Fibroblast of skin of left quadriceps (primary cell): ENCODE measurements at places on chromosomes 3 and 15.
A peak's percentile ranks its signal among the peaks of the same experiment; 100 is the strongest.

- DNase-seq: no peak
Measured at GRCh38 chr3:98812851-98813374, 49.8 kb downstream of the ST3GAL6 start.

DNA sequence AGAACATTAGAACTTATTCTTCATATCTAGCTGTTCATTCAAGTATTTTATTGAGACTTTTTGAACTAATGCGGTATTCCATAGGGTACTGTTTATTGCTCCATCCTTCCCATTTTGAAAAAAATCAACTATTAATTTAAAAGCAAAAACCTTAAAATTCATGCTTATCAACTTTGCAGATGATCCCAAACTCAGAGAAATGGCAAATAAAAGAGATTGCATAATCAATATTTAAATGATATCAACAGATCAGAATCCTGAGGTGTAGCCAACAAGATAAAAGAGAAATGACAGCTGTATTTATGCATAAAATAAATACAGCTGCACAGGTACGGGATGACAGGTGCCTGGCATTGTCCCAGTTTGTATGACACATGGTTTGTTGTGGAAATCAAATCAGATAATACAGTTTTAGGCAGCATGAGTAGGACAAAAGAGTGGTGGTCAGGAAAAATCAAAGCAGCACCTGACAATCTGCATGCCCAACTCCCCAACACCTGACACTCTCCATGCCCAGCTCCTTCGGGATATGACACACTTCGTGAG, 42.4 kb upstream of the CMTM8 start:
- DNase-seq: no peak

DNA sequence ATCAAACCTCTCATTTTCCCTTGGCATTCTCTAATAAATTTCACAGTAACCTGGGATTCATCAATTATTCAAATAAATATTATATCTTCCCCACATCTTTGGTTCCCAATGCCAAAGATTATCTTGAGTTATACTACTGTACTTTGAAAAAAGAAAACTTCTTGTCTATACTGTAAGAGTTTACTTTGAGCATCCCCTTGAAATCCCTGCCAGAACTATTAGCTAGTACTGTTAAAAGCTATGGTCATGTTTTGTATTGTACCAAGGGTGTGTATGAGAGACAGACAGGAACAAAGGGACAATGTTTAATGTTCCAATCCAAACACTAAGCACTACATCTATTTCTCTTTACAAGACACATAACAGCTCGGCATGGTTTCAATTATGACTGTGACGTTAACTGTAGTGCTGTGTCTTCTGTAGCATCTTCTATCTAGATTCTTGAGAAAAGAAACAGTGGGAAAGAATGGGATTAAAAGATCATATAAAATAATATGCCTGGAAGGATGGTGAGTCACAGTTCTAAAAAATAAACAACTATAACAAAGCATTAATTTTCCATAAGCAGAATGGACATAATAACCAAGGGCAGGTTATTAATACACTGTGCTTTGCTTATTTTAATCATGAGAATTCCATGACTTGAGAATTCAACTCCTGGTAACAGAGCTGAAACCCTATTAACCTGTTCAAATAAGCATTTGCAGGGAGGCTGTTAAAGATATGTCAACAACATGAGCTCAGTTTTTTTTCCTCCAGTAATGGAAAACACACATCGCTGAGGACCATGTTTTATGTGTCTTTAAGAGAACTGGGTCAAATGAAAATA, 71.1 kb downstream of the ALDH1A2 start:
- peak; percentile 5 for DNase-seq

DNA sequence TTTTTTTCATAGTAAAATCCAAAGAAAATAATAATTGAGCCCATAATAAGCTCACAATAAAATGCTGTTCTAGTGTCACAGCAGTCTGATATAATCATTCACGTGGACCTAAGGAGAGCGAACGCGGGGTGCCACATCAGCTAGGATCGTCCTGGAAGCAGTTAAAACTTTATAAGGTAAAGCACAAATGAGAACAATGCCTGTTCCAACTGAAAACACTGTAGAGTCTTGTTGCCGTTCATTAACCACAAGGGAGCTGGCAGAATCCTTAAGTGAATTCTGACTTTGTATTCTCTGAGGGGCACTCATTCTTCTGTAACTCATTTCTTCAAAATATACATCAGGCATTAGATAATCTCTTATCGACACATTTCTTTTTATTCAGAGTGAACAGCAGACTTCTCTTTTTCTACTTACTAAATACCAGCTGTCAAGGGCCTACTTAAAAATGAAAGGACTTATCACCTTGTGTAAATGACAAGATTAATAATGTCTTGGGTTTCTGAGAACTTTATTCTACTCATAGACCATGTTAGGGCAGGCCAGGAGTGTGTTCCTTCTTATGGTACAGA, 524.6 kb downstream of the MECOM start:
- DNase-seq: no peak

- DNase-seq: no peak
Measured at GRCh38 chr3:71662056-71662455, 63.1 kb downstream of the EIF4E3 start.

- no peak for DNase-seq
Measured at GRCh38 chr3:32577581-32578556, 7.2 kb upstream of the DYNC1LI1 start.

DNA sequence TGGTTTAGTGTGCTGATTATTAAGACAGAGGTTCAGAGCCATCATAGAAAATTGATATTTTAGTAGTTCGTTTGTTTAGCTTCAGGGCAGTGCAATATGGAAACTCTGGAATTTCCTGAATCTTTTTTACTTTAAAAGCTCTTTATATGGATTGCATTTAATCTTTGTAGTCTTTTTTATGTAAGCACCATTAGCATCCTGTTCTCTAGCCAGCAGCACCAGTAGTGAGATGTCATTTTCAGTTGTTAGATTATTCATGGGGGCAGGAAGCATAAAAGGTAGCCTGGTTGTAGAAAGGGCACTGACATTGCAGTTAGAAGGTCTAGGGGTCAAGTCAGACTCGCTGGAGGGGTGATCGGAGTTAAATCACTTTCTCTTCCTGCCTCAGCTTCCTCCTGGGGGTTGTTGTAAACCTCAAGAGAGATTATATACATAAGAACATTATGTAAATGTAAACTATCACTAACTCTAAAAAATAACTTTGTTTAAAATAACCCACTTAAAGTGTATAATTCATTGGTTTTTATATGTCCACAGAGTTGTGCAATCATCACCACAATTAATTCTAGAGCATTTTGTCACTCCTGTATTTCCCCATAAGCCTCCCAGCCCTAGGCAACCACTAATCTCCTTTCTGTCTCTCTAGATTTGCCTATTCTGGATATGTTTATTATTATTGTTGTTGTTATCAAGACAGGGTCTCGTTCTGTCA, 31.4 kb upstream of the ITPKA start:
- no peak for DNase-seq

DNA sequence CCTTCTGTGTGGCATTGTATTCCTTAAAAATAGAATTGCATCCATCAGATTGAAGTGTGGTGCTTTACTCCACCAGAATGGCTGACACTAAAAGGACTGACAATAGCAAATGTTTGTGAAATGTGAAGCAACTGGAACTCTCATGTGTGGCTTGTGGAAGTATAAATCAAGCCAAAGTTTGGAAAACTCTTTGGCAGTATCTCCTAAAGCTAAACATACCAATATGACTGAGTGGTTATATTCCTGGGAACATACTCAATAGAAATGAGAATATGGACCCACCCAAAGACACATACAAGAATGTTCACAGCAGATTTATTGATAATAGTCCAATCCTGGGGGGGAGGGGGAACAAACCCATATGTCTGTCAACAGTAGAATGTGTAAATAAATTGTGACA, 87.1 kb downstream of the RARB start:
- no peak for DNase-seq

GRCh38 chr3:194224471-194225417, 88.8 kb downstream of the HES1 start:
- no peak for DNase-seq

- no peak for DNase-seq
Measured at GRCh38 chr3:2837239-2837638, 272.9 kb downstream of the IL5RA start.

DNA sequence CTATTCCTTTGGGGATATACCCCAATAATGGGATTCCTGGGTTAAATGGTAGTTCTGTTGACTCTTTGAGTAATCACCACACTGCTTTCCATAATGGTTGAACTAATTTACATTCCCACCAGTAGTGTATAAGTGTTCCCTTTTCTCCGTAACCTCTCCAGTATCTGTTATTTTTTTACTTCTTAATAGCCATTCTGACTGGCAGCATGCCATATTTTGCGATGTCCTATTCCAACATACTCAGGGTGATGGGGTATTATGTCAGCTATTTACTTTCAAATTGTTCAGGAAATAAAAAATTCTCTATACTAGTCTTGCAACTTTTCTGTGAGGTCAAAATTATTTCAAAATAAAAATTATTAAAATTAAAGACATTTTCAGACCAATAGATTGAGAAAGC, 9.1 kb upstream of the PARP14 start:
- DNase-seq: no peak

DNA sequence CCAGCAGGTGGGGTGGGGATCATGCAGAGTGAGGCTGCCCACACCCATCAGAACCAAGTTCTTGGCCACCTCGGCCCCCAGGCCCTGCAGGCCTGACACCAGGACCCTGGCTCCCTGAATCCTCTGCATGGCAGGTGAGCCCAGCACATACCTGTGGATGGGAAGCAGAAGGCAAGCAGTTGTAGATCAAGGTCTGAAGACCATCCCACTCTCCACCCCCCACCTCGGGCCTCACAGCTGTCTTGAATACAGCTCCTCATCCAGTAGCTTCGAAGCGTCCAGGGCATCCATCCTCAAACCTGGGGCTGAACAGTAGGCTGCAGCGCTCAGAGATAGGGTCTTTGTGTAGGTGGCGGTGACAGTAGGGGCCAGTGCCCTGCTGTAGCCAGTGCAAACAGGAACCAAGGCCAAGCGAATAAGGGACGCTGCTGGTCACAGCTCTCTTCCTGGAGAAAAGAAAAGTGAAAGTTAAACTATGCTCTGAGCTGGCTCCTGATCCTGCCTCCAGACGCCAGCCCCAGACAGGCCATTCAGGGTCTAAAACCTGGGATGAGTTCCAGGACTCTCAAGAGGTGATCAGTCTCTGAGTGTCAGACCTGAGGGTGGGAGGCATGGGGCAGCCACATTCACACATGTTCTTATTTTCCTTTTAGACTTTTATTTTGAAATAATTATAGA, at the start of gene UBA7:
Gene UBA7 (minus strand): TSS at position 457 of the 678 bp plus-strand sequence. CDS start 166 bp downstream, at position 291.
- DNase-seq: peak; percentile 73

DNA sequence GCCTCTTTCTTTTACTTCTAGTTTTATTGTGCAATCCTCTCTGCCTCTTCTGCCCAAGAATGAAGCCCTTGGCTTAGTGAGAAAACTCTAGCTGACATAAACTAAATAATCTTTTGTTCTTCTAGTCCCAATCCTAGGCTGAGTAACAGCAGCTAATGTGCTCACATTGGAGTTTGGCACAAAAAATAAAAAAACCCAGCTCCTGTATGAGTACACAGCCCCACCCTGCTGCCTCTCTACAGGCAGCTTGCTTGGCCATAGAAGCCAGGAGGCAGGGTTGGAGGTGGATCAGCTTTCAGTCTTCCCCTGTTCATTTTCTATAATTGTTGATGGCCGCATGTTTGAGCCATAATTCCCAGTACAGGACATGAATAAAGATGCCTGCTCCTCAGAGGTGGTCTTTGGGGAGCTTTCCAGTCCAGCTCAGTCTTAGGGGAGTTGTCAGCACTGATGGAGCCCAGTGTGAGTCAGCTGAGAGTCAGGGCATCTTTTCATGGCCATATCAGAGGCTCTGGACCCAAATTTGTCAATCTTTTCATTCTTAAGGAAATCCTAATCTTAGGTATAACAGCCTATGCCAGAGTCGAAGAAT, 46.7 kb downstream of the RTP1 start:
- no peak for DNase-seq

DNA sequence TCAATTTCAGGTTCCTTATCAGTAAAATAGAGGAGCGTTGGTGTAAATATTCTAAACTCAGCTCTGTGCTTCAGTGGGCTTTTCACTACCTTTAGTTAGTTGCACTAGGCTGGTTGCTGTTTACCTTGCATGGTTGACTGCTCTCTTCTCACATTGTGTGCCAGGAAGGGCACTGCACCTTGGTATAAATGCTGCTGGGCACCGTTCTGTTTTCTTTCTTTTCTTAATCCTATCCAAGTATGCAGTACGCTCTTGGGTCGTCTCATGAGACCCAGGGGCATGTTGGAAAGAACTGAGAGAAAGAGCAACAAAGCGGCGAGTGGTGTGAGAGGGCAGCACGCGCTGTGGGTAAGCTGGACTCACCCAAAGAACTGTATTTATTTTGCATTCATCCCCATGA, 22.4 kb downstream of the KCNMB2 start:
- no peak for DNase-seq

GRCh38 chr3:139933766-139934165, 1.2 kb upstream of the CLSTN2 start:
- DNase-seq: no peak

GRCh38 chr15:96306321-96306720, 24.2 kb upstream of the NR2F2 start:
- no peak for DNase-seq

GRCh38 chr3:53495146-53495519, 722 bp downstream of the CACNA1D start:
- no peak for DNase-seq

DNA sequence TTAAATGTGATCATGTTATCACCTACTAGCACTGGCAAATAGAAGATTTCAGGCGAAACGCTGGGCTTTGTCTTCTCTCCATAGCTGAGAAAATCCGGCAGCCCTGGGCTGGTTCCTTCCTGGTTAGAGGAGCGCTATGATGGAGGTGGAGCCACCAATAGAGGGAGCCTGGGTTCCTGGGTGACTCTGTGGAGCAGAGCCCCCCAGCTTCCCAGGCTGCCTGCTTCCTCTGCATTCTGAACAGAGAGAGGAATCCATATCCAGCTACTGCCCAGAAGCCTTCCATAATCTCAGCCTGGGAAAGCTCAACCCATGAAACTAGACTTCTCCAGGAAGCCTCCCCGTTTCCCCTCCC, 32.6 kb upstream of the IQSEC1 start:
- DNase-seq: no peak

DNA sequence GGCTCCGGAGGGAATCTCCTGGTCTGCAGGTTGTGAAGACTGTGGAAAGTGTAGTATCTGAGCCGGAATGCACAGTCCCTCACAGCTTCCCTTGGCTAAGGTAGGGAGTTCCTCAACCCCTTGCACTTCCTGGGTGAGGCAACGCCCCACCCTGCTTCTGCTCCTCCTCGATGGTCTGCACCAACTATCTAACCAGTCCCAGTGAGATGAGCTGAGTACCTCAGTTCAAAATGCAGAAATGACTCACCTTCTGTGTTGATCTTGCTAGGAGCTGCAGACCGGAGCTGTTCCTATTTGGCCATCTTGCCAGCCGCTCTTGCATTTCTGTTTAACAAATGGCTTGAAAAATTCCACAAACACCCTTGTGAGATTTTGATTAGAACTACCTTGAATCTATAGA, 156.1 kb downstream of the STXBP5L start:
- DNase-seq: no peak

- no peak for DNase-seq
Measured at GRCh38 chr3:55288657-55289056, 198.4 kb downstream of the WNT5A start.

GRCh38 chr3:51799879-51800749, 21.1 kb upstream of the IQCF6 start:
- peak; percentile 60 for DNase-seq

GRCh38 chr3:108008106-108008505, 82.7 kb downstream of the CD47 start:
- no peak for DNase-seq
